ACHN (cell line): ENCODE measurements at places on chromosomes 12 and 14.

DNA sequence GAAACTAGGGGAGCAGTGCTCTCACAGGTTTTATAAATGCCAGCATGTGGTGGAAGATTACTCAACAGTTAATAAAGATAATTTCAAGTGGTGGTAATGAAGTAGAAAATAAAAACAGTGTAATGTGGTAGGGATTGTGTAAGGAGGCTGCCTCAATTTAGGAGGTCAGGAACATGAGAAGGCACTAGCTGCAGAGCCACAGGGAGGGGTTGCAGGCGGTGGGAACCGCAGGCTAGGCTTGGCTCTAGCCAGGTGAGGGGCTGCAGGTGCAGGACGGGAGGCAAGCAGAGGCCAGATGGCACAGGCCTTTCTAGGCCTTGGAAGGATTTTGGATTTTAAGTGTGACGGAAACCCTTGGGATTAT is 768 bp downstream of the METTL25 start:
- peak; percentile 35 for DNase-seq

GRCh38 chr12:102167821-102168604 is 29.6 kb downstream of the PMCH start:
- DNase-seq = no peak

- no peak for DNase-seq
Observed at GRCh38 chr12:25616286-25616685, 63.2 kb upstream of the LMNTD1 start.

DNA sequence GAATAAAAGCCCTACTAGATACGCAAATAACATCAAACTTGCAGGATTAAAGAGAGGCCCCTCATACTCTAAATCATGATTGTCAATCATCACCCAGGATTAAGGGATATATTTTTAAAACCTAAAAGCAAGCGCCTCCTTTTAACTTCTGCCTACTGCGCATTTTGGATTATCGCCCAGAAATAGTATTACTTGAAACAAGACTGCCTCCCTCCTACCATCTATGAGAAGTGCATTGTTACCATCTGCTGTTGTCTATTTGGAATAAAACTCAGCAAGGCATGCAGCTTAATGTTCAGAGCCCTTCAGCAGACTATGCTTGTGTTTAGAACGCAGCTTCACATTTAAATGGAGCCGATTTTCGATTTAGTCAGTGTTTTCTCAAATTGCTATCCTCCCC is 79.6 kb downstream of the EXOC5 start:
- DNase-seq = peak; percentile 11

DNA sequence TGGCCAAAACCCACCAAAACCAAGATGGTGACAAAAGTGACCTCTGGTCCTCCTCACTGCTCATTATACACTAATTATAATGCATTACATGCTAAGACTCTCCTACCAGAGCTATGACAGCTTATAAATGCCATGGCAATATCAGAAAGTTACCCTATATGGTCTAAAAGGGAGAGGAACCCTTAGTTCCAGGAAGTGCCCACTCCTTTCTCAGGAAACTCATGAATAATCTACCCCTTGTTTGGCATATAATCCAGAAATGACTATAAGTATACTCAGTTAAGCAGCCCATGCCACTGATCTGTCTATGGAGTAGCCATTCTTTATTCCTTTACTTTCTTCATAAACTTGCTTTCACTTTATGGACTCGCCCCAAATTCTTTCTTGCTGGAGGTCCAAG is 43.0 kb upstream of the FUT8 start:
- DNase-seq = no peak

GRCh38 chr12:106118-106591 is 39.6 kb downstream of the IQSEC3 start:
- no peak for DNase-seq

DNA sequence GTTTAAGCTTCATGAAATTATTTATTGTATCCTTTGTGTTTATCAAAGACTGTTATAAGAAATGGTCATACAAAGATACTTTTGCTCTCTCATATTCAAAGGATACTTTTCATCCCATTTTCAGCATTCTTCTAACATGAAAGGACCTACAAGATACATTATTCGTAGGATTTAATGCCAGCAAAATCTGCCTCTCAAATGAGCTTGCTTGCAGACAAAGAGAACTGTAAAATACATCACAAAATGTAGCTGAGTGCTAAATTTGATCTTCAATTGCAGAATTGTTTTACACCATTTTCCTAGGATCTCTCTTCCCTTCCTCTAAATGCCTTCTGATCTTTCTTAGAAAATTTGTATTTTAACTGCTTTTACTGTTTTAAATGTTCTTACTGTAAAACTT is 333.0 kb upstream of the NAV3 start:
- DNase-seq = no peak

GRCh38 chr14:87656315-87656714 is 336.7 kb downstream of the GALC start:
- DNase-seq = no peak

DNA sequence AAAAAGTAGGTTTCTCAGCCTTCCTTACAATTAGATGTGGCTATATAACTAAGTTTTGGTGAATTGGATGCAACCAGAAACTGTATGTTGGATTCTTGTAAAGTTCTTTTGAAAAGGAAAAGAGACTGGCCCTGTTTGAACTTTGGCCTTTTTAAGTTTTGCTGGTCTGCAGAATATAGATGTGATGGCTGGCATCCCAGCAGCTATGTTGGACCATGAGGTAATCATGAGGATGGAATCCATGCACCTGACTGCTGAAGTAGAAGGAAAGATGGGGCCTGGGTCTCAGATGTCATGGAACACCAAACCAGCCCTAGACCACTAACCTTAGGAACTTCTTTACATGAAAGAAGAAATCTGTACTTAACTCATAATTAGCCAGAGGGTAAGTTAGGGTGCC is 482.5 kb downstream of the GLT1D1 start:
- DNase-seq = no peak

DNA sequence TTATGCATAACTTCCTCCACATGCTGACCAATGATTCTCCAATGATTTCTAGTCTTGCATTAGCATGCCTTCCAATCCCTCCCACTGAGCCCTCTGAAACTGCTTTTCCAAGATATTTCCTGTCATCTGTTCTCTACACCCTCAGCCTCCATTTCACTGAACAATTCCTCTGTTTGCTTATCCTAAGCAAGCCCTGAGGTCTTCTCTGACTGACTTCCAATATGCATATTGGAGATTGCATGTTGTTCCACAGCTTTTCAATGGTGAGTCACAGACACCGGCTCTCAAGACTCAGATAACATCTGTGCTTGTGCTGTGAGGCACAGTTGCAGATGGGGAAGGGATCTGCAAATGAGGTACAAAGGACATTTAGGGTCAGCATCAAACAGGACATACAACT is 141.0 kb downstream of the SLC16A7 start:
- DNase-seq = no peak

- DNase-seq = no peak
Observed at GRCh38 chr14:105169776-105170655, 1.4 kb upstream of the JAG2 start.

DNA sequence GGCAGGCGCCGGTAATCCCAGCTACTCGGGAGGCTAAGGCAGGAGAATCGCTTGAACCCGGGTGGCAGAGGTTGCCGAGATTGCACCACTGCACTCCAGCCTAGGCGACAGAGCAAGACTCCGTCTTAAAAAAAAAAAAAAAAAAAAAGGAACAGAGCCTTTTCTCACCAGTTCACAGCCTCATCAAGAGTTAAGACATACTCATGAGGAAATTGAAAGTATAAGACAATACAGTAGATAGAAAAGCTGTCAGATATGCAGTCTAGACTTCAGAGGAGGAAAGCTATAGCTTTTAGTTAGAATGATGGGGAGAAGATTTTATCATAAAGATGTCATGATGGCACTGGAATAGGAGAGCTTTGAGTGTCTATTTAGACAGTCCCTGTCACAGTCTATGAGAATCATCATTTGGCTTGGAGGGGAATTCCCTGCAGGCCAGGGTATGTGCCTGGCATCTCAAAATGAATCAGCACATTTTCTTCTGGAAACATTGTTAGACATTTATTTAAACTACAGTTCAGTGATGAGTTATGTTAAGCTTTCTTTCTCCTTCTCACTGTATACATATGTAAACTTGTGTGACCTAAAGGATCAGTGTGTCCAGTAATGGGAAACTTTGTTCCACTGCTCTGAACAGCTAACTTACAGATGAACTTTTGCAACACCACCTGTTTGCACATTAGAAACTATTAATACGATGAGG is 2.9 kb upstream of the RAB35 start:
- DNase-seq = peak; percentile 49

DNA sequence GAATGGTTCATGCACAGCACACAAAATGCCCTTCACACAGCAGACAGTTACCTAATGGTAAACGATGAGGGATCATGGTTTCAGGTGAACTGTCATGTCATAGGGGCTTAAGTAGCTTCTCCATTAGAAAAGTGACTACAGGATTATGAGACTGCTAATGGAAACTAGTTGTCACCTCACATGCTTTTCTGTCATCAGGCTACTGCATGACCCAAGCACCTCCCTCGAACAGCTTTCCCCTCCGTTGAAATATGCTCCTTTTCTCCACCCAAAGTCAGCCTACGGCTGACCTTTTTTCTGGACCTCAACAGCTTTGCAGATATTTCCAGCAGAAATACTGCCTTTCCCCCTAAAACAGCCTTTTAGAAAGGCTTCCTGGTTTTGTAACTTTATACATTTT is 467.3 kb downstream of the EGLN3 start:
- no peak for DNase-seq
